Caudate nucleus (tissue), 63 donors: ENCODE measurements at places on chromosomes 7 and 10.

DNA sequence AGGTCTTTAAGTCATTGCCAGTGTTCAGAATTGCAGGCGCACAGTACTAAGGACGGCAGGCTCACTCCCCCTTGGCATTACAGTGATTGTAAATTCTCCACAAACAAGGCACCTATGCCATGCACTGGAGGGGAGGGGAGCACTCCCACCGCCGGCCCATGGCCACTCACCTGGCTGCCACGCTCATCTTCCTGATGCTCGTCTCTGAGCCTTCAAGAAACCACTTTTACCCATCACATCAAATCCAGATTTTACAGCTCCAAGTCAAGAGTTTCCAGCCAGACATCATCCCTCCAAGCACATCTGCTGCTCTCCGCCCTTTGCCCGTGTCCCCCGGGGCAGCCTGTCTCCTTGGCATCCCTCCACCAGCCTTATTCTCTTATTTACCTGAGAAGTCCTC, 350.2 kb upstream of the SHH start:
- DNase-seq = no peak

GRCh38 chr7:87806150-87806549, 70.0 kb downstream of the SLC25A40 start:
- no peak for DNase-seq

DNA sequence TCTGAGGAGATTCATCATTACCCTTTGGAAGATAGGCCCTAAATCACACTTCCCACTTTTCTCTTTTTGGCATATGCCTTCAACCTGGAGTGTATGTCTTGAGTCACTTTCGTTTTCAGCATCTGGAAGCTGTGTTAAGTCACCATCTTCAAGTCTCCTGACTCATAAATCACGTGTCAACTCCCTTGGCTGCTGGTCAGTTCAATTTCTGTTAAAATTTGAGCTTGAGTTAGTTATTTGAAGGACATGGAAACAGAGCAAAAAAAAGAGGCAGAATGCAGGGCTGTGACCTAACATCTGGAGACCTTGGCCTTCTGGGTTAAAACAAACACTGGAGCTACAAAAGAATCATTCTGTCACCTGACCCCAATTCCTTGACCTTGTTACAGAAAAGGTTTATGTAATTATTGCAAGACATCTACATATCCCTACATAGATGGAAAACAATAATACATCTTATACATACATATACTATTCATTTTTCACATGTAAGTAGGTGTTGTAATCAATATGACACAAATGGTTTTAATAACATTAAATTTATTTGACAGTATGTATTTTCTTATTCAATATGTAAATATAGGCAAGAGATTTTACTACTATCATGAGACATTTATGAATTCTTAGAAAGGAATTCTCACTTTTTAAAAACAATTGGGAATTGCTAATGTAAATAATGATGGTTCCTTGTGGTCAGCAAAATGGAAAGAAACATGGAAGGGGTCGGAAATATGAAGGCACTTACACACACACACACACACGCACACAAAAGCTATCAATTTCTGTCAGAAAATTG, 169.7 kb upstream of the PHYHIPL start:
- no peak for DNase-seq

DNA sequence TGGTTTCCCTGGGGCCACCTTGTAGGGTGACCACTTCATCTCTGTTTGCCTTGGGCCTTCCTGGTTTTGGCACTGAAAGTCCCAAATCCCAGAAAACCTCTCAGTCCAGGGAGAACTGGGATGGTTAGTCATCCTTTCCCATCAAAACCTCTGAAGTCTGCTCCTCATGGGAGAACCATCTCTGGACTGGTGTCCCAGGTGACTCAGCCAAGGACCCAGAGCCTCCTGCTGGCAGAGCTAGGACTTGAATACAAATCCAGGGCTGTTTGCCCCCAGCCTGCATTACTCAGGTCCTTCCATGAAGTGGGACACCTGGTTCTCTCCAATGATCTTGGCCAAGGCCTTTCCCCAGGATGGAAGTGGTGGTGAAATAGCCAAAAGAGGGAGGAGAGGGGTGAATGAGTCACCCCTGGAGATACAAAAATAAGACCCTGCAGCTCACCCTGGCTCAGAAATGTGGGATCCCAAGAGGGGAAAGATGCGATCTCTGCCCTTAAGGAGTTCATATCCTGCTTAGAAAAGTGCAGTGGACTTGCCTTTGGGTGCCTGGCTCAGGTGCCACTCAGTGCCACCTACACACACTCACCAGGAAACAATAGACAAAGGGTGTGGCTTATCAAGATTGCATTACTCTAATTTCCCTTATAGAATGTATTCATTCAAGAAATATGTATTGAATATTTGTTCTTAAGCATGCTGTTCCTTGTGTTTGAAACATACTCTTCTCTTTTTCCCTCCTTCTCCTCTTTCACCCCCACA, 22.0 kb downstream of the ADRA2A start:
- DNase-seq = no peak

GRCh38 chr7:109956916-109957315, 1134.0 kb upstream of the LRRN3 start:
- DNase-seq = no peak

DNA sequence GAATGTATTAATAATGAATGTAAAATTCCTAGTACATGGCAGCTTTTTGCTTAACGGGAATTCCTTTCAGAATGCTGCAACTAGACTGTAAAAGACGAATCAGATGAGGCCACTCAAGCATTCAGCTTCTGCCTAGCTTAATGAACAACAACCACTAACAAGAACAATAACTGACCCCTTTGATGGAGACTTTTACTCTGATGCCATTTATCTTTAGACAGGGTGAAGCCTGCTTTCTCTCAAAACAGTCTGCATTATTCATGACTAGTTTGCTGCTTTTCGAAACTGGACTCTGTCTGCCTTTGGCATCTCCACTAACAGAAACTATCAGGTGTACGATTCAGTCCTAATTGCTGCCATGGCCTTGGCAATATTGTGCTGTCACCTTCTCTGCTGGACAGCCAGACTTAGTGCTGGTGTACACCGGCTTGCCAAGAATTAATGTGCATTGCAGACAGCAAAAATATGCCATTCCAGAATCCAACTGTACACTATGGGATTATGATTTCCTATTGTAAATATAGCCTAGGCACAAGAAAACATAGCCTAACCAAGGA, 295.5 kb upstream of the CDC14C start:
- DNase-seq = no peak

DNA sequence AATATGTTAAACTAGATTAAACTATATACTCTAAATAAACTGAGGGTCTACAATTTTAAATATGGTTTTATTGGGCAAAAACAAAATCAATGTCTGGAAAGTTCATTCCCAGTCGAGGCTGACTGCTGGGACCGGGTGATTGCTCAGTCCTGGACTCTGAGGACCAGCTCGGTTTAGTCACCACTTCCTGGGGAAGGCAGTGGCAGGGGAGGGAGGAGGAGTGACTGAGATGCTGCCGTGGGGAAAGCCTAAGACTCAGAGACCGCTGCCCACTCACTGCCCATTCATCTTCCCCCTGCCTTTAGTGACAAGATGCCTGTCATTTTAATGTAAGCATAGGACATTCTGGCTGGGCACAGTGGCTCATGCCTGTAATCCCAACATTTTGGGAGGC, 29.0 kb downstream of the ATOH7 start:
- no peak for DNase-seq

DNA sequence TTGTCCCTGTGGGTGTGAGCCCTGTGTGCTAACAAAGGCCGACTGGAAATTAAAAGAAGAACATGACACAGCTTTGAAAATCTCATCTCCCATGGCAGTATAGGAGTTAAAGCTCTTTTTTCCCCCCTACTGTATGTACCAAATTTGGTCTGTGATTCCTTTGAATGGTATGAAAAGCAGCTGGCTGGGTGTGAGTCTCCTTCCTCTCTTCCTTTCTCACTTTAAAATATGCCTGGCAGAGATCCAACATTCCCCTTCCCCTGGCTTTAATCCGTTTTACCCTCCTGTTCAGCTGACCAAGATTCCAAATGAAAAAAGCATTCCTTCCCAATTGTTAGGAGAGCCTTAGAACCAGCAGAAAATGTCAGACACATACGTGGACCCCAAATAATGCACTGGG, 225.0 kb upstream of the CELF2 start:
- no peak for DNase-seq

GRCh38 chr10:119821182-119821581, 51.5 kb downstream of the MCMBP start:
- no peak for DNase-seq

GRCh38 chr10:117656385-117657367, 114.1 kb downstream of the EMX2 start:
- DNase-seq = no peak

DNA sequence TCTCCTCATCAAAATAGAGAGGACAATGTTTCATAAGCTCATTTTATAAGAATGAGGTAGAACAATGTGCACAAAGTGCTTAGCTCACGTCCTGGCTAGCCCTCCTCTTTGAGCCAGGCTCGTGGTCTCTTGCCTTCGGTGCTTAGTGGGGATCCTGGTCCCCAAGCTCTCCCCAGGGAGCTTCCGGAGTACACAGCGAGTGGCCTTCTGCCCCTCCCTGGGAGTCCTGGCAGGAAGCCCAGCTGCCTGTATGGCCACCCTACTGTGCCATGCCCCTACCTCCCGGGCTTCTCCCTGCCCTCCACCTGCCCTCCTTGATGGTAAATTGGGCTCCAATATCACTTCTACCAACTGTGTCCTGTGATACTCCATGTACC, 868 bp downstream of the MYO1G start:
- DNase-seq = no peak

GRCh38 chr7:12210179-12211053, 678 bp upstream of the TMEM106B start:
- no peak for DNase-seq

GRCh38 chr10:57468894-57469432, 798.7 kb downstream of the IPMK start:
- DNase-seq = no peak

GRCh38 chr7:155913291-155913690, 101.0 kb upstream of the SHH start:
- no peak for DNase-seq

DNA sequence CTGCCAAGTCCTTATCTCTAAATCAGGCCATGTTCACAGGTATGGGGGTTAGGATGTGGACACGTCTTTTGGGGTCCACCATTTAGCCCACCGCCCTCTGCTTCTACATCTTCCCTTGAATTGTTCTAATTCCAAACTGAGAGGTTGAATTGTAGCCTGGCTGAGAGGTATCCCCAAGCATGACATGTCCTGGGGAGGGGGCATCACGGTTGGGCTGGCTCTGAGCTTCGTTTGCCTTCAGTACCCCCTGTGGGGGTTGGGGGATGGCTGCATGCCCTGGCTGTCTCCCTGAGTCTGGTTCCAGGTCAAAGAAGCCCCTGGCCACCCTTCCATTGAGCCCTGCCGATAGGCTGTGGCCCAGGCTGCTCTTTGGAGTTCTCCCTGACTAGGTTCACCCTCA, 204.6 kb downstream of the GLRX3 start:
- DNase-seq = no peak

GRCh38 chr7:81327468-81328266, 408.8 kb upstream of the SEMA3C start:
- no peak for DNase-seq

GRCh38 chr7:21542891-21543527, at the start of gene DNAH11:
DNAH11 (plus strand) TSS chr7:21543039; CDS start chr7:21543246, 207 bp downstream.
- DNase-seq = no peak

- no peak for DNase-seq
These were observed 118.9 kb downstream of the APBB1IP start for GRCh38 chr10:26556748-26557640.

DNA sequence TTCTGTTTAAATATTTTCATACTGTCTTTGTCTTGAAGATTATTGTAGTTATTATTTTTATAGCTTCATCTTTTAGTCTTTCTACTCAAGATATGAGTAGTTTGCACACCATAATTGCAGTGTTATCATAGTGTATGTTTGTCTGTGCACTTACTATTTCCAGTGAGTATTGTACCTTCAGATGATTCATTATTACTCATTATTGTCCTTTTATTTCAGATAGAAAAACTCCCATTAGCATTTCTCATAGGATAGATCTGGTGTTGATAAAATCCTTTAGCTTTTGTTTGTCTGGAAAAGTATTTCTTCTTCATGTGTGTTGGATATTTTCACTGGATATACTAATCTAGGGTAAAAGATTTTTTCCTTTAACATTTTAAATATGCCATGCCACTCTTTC, 646.2 kb upstream of the GRM3 start:
- DNase-seq = no peak

GRCh38 chr10:89120931-89121763, 86.0 kb downstream of the CH25H start:
- no peak for DNase-seq

- DNase-seq = no peak
These were observed 83.5 kb upstream of the GNA12 start for GRCh38 chr7:2927592-2927991.

- DNase-seq = no peak
These were observed 36.3 kb upstream of the NOBOX start for GRCh38 chr7:144439717-144440205.

DNA sequence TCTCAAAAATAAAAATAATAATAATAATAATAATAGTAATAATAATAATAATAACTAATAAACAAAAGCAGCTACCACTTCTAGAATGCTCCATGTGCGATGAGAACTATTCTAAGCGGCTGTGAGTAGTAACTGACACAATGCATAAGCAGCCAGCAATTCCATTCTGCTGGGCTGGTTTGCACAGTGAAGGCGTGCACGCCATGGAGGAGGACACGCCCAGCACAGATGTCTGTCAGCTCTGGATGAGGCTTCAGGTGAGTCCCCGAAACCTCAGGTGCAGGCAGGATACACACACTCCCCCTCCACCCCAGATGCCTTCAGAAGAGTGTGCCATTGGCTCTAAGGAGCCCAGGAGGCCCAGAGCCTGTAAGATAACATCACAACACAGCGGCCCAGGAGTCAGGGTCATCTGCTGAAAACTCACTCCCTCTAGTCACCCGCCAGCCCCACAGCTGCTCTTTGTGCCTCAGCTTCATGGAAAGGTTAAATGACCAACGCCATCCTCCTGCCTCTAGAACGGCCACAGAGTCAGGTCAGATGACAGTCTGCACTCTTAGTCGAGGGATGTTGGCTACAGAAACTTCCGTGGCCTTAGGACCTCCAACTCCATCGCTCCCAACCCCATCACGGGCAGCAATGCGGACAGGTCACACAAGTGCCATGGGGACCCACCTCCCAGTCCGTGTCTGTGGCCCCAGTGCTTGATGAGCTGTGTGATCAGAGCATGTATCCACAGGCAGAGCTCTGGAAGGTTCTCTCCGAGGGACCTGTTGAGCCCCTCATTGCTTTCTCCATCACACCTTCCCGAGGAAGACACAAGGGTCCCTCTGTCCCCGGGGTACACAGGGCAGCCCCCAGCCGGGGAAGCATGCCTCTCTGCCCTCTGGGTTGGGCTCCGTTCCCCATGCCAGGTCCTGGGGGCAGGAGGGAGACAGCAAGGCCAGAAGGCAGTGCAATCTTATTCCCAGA, 103.9 kb downstream of the CTBP2 start:
- no peak for DNase-seq

GRCh38 chr7:111103678-111104274, 12.8 kb downstream of the LRRN3 start:
- DNase-seq = no peak

DNA sequence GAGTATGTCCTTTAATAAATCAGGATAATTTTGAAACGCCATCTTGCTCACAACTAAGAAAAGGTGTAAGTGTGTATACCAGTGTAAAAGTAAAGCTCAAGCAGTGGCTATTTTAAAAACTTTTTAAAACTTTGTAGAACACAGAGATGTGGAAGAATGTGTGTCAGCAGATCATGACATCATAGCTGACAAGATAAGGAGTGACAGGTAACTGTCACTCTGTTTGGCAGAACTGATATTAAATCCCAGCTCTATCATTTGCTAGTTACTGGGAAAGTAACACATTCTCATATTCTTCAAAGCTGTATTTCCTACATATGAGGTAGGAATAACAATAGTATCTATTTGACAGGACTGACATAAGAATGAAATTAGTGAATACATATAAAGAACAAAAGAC, 63.9 kb upstream of the RNF148 start:
- DNase-seq = no peak
